ENCODE measurements at places on chromosomes 12 and 14. TPM values are rescaled to one million over a fixed set of nuclear protein-coding genes. Genes with fewer than 3 reads are reported as not detected.

- H3K36me3 ChIP-seq, result no peaks in the 10 kb centered on the region
- no peak for DNase-seq
- no peaks in the 10 kb centered on the region for H3K27me3 ChIP-seq
- H3K4me3 ChIP-seq, result no peak overlapping the region
- H3K4me1 ChIP-seq, result no peaks in the 10 kb centered on the region
- no peak overlapping the region for H3K27ac ChIP-seq
Measured at GRCh38 chr14:95920769-95921438, 44.3 kb downstream of the TUNAR start.

DNA sequence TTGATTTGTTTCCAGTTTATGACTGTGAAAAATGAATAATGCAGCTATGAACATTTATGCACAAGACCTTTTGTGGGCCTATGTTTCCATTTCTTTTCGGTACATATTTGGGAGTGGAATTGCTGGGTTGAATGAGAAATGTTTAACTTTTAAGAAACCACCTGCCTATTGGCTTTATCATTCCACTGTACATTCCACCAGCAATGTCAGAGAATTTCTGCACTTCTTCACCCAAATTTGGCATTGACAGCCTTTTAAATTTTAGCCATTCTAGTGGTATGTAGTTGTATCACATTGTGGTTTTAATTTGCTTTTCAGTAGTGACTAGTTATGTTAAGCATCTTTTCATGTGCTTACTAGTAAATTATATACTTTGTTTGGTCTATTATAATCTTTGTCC, 317.0 kb upstream of the TMTC1 start:
- no peak for DNase-seq
- H3K27me3 ChIP-seq, result no peaks in the 10 kb centered on the region
- H3K27ac ChIP-seq, result no peak overlapping the region
- no peak overlapping the region for H3K4me3 ChIP-seq

DNA sequence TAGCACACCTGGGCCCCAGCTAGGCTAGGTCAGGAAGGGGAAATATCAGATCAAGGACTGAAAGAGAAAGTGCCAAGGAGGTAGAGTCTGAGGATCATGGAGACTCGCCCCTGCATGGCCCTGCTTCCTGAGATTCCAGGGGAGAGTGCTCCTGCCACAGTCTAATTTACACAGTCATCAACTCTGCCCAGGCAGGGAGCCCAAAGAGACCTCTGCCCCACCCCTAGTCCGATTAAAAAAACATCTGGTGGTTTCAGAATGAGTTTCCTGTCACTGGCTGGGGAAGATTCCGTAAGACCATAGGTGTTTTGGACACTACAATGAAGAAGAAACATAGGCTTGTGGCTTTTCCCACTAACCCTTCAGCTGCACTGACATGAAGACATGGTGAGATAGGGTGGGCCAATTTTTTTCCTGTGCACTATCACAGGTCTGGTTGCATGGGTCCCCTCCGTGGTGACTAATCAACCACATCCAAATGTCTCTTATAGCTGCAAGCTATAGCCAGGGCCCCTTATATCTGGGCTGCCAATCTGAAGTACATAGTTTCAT, 31.5 kb upstream of the GZMB start:
- peak overlapping the region; percentile 26 for H3K4me3 ChIP-seq
- H3K36me3 ChIP-seq, result no peaks in the 10 kb centered on the region
- DNase-seq, result no peak
- H3K4me1 ChIP-seq, result peaks cover 10% of the 10 kb centered on the region
- H3K27ac ChIP-seq, result no peak overlapping the region

DNA sequence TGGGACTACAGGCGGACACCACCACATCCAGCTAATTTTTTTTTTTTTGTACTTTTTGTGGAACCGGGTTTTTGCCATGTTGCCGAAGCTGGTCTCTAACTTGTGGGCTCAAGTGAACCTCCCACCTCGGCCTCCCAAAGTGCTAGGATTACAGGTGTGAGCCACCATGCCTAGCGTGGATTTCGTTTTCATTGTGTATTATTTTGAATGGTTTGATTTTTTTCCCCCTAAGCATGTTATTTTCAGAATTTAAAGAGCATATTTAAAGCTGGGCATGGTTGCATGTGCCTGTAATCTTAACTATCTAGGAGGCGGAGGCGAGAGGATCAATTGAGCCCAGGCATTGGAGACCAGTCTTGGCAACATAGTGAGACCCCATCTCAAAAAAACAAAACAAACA, 13.1 kb downstream of the TMEM63C start:
- H3K27me3 ChIP-seq, result no peaks in the 10 kb centered on the region
- no peak for DNase-seq
- H3K4me1 ChIP-seq, result no peaks in the 10 kb centered on the region
- H3K36me3 ChIP-seq, result no peaks in the 10 kb centered on the region
- H3K27ac ChIP-seq, result no peak overlapping the region

DNA sequence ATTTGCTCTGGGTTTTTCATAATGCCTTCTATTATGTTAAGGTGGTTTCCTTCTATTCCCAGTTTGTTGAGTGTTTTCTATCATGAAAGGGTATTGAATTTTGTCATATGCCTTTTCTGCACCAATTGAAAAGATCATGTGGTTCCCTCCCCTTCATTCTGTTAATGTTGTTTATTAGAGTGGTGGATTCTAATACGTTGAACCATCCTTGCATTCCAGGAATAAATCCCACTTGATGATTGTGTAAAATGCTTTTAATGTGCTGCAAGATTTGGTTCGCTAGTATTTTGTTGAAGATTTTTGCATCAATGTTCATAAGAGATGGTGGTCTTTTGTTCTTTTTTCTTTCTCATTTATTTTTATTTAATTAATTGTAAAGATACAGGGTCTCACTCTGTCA, 55.2 kb downstream of the ATP23 start:
- H3K27ac ChIP-seq, result no peak overlapping the region
- no peaks in the 10 kb centered on the region for H3K4me1 ChIP-seq
- DNase-seq, result no peak

DNA sequence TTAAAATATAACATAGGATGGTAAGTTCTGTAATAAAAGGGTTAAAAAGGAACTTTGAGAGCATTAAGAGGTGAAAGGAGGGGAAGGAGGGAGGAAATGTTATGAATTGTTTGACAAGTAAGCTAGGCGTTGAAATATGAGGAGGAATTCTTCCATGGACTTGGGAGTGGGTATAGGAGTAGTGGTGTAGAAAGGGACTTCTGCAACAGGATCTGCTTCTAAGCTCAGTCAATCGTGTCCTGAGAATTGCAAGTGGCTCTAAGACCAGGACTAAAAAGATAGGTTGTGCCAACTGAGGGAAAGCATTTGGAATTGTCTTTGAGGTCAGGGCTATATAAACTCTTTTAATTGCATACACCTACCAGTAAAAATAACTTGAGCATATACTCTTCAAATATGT, 74.1 kb upstream of the SLC38A2 start:
- H3K4me1 ChIP-seq, result peaks cover 16% of the 10 kb centered on the region
- no peak overlapping the region for H3K4me3 ChIP-seq
- no peak overlapping the region for H3K27ac ChIP-seq
- no peaks in the 10 kb centered on the region for H3K27me3 ChIP-seq

- H3K36me3 ChIP-seq, result no peaks in the 10 kb centered on the region
- H3K27me3 ChIP-seq, result no peaks in the 10 kb centered on the region
- no peak for DNase-seq
- no peak overlapping the region for H3K27ac ChIP-seq
- no peak overlapping the region for H3K4me3 ChIP-seq
Measured at GRCh38 chr14:97056086-97056485, 258.9 kb downstream of the VRK1 start.

Gene FGF23
- total RNA-seq, result not detected
